ENCODE measurements at places on chromosomes 3 and 15. TPM values are rescaled to one million over a fixed set of nuclear protein-coding genes. Genes with fewer than 3 reads are reported as not detected.

Gene ANKUB1
- not detected for total RNA-seq

GRCh38 chr3:14803981-14804834 is 14.6 kb upstream of the FGD5 start:
- peak; percentile 76 for DNase-seq

DNA sequence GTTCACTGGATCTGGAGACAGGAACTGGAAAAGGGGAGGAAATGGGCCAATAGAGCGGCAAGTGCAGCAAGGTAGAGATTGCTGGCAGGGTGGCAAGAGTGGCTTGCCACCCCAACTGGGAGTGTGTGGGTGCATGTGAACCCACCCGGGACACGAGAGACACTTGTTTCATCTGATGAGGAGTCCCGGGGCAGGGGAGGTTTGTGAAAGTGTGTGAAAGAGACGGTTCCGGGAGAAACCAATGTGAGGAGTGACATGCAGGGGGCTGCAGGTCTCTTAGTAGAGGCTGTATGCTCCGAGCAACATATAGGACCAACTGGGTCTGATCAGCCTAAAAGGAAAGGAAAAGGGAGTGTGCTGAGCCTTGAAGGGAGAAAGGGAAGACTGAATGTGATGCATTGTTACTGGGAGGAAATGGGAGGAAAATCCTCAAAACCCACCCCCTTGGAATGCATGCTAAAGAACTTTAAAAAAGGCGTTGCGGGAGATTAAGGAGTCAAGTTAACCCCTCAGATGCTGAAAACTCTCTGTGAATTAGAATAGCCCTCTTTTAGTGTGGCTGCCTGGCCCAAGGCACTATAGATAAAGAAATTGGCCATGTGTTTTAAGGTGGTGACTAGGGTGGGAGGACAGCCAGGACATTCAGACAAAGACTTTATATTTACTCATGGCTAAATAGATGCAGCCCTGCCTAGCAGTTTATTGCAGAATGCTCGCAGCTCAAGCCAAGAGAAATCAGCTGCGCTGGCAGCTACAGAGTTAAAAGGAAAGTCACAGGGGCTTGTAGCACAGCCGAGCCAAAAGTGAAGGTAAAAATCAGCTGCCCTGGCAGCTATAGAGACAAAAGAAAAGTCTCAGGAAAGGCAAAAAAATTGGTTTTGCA is 9.1 kb upstream of the SLC9C1 start:
- DNase-seq, result no peak

GRCh38 chr15:26698555-26698954 is 74.3 kb downstream of the GABRB3 start:
- no peak for DNase-seq

DNA sequence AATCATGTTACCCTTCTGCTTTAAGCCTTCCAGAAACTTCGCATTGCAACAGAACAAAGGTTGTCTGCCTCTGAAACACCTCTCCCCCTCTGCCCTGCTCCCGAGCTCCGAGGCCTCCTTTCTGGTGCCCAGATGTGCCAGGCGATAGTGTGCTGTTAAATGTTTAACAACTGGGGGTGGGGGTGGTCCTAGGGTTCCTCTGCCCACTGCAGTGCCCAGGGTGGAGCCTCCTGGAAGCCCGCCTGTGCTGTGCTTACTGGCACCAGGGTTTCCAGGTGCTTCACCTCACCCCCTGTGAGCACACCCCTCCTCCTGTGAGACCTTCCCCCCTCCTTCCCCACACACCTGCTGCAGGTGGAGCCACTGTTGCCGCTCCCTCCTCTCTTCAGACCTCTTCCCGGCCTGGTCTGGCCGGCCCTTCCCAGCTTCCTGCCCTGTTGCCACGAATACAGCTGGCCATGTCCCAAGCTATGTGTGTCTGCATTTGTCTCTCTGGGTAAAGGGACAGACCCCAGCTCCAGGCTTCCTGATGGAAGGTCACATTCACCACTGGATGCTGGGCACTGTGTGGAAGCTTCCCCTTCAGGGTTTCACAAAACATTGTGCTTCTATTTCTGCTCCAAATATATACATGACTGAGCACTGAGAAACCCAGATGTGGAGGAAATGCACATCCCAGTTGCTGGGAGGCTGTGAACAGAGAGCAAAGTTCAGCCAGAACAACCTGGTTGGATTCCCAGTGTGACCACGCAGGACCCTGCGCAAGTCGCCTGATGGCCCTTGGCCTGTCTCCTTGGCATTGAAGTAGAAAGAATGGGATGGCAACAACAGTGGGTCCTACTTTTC is 37.2 kb downstream of the MGLL start:
- no peak for DNase-seq

GRCh38 chr3:41519746-41520145 is 320.4 kb downstream of the CTNNB1 start:
- DNase-seq, result no peak
